ENCODE measurements at places on chromosomes 5 and 9.
A peak's percentile ranks its signal among the peaks of the same experiment; 100 is the strongest.

GRCh38 chr5:43409809-43410271 is 2.4 kb downstream of the CCL28 start:
- DNase-seq = no peak

GRCh38 chr9:109098171-109098959 is 21.4 kb downstream of the TMEM245 start:
- DNase-seq = no peak

DNA sequence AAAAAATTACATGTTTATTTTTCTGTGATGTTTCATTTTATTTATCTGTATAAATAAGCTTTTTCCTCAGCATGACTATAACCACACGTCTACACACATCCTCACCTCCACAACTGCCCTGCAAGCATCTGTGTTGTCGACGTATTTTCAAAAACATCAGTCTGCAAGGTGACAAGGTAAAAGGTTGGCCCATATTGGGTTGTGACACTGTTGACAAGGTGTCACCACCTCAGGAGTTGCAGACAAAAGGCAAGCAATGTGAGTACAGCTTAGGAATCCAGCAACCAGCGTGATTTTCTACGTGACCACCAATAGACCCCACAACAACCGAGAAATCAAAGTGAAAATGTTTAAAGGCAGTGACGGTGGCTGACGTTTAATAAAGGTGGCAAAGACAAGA is 187.6 kb downstream of the PARP8 start:
- DNase-seq = no peak

GRCh38 chr9:137276473-137277328 is 825 bp upstream of the TOR4A start:
- no peak for DNase-seq

DNA sequence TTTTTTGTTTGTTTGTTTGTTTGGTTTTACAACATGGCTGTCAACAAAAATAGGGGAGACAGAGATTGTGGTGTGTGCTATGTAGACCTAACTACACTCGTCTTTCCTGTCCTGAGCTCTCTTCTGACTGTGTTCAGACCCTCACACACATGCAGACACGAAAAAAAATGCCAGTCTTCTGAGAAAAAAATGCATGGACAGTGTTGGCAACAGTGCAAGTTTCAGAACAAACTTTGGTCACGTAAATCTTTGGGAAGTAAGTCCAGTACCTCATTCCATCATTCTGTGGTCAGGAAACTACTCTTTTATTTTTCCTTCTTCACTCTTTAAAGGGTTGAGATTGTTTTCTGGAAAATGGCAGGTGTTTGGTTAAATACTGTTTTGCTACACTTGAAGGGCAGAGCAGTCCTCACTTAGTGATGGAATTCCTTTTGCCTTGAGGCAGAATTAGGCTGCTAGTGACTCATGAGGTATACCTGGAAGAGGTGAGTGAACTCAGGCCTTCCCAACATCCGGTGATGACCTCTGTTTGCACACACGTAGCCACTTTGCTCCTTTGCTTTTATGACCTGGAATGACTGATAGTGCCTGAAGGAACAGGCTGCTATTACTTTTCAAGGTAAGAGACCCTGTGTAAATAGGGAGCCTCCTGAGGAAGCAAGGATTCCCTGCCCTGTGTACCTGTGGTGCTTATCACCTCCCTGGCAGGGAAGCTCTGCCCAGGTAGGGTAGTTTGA is 81.6 kb upstream of the TNFAIP8 start:
- DNase-seq = no peak

DNA sequence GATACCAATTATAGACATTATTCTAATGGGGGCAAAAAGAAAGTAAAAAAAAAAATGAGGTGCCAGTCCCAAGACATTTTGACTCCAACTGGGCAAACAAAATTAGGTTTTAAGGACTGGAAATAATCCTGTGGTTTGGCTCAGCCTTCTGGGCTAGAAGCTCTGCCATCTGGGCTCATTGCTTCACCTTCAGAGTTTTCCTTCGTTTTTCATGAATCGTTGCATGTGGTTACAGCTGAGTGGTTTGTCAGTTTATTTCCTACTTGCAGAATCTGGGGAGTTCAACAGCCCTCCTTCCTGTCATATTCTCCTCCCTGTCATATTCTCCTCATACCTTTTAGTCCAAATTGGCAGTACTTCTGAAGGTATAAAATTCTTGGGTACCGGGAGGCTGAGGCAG is 12.0 kb downstream of the UGT3A2 start:
- DNase-seq = no peak

GRCh38 chr9:128420651-128421481 is at the start of gene CERCAM:
CERCAM (plus strand) TSS chr9:128420857; CDS start chr9:128420878, 21 bp downstream.
- peak; percentile 23 for DNase-seq

GRCh38 chr5:131635684-131636572 is 899 bp upstream of the RAPGEF6 start:
- DNase-seq = no peak

DNA sequence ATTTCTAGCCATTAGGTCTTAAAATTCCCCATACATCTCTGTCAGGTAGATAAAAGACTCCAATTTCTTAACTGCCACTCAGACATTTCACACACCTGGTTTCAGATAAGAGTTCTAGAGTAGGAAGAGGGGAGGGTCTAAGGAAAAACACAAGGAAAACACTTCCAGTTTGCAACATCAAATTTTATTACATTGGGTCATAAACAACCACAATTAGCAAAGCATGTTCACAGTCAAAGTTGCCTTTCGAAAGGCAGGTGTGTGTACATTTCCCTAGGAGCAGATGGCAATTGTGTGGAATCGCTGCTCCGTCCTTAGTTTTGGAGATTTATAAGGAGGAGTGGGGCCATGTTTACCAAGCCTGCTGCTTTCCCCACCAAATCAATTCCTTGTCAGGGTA is 120.8 kb downstream of the DMRT2 start:
- no peak for DNase-seq

DNA sequence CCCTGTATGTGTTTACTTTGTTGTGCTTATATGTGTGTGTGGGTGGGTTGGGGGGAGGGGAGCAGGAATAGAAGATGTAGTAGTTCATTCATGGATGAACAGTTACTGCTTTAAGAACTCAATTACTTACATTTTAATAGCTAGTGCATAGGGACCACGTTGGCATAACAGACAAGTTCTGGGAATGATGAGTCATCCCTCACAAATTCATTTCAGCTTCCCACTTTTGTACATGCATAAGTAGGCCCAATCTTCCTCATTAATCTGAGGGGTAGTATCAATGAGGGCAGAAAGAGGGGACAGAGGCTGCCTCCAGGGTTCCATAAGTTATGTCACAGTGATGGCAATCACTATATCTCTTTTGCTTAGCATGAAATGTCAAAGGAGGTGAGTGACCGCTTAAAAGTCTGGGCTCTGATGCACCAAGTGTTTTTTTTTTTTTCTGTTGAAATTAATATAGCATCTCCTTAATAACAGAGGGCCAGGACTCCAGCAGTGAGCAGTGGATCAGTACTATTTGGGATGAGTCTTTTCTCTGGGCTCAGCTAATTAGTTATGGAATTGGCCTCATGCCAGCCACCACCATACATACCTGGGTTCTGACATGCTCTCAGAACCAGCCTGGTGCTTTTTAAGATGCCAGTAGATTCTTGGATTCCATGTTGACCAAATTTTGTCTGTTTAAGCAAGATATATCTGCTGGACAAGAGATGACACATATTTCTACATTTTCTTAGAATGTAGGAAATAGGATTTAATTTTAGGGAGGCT is 37.1 kb downstream of the PRDM6 start:
- DNase-seq = no peak

GRCh38 chr5:125411071-125411743 is 664.8 kb upstream of the ZNF608 start:
- no peak for DNase-seq

DNA sequence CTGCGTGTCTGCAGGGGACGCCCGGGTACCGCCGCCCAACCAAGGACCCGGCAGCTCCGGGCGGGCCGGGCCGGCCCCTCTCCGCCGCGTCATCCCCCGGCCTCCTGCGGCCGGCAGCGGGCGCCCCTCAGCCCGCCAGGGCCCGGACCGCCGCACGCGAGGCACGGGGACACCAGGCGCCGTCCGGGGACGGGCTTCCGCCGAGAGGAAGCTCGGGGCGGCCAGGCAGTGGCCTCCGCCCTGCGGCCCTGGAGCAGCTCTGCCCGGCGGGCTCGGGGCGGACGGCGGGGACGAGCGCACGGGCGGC is 373 bp downstream of the FBXW5 start:
- DNase-seq = no peak

DNA sequence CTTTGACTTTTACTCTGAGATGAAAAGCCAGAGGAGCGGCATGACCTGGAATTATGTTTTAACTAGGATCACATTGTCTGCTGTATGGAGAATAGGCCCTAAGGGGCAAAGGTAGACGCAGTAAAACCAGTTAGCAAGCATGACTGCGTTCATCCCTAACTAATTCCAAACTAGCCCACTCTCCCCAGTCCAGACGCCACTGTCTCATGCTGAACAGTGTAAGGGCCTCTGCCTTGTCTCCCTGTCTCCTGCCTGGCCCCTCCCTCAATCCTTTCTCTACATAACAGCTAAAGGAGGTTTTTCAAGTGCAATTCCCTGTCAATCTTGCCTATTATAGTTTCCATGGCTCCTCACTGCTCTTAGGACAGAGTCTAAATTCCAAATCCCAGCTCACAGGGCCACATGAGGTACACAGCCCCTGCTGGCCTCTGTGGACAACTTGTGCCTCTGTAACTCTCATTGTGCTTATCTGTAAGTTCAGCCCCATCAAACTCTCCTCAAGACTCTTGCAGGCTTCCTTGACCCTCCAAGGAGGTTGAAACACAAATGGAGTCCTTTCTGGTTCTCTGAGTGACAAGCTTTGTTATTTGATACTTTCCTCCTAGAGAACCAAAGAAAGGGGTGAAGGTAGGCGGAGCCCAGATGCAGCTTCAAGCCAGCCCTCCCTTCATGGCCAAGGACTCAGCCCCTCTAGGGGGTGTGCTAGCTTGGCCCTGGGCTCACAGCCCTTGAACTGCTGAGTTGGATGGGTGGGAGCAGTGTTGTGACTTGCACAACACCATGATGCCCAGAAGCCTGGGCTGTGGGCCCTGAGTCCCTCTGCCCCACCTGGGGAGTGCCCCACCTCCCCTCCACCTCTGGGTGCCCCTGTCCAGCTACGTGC is 16.0 kb upstream of the SLC22A4 start:
- DNase-seq = no peak

GRCh38 chr5:107468276-107468675 is 202.5 kb downstream of the EFNA5 start:
- DNase-seq = no peak

GRCh38 chr5:139268364-139269202 is 25.0 kb upstream of the MATR3 start:
- no peak for DNase-seq

- no peak for DNase-seq
Measured at GRCh38 chr5:25393957-25394356, 749.2 kb upstream of the CDH10 start.

DNA sequence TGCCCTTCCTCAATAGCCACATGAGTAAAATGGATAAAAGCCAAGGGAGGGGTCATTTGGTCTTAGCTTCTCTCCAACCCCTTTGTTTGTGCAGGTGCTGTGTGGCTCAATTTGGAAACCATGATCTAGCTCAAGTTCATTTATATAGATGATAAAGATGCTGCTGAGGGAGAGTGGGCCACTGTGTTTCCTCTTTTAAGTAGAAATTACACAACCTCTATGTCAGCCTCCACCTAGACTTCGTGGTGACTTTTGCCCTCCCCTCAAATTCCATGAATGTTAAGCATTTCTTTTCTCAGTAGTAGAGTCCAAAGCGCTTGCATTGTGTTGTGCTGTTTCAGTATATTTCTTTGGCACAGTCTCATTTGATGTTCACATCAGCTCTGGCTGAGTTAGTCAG is 241.4 kb downstream of the ARHGAP26 start:
- no peak for DNase-seq

DNA sequence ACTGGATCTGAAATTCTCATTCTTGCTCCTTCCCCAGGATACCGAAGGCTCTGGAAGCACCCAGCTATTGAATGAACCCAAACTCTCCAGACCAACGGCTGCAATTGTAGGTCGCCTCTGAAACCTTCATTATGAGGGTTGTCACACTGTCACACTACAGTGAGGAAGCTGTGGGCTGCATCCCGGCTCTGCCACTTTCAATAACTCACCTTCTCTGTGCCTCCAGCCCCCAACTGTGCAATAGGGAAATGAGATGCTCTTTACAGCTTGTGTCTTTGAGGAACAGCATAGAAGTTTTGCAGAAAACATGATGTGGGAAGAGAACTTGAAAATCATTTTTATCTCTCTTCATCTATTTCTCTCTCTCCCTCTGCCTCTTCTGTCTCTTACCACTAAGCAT is 69.6 kb upstream of the TGFBR1 start:
- DNase-seq = no peak

DNA sequence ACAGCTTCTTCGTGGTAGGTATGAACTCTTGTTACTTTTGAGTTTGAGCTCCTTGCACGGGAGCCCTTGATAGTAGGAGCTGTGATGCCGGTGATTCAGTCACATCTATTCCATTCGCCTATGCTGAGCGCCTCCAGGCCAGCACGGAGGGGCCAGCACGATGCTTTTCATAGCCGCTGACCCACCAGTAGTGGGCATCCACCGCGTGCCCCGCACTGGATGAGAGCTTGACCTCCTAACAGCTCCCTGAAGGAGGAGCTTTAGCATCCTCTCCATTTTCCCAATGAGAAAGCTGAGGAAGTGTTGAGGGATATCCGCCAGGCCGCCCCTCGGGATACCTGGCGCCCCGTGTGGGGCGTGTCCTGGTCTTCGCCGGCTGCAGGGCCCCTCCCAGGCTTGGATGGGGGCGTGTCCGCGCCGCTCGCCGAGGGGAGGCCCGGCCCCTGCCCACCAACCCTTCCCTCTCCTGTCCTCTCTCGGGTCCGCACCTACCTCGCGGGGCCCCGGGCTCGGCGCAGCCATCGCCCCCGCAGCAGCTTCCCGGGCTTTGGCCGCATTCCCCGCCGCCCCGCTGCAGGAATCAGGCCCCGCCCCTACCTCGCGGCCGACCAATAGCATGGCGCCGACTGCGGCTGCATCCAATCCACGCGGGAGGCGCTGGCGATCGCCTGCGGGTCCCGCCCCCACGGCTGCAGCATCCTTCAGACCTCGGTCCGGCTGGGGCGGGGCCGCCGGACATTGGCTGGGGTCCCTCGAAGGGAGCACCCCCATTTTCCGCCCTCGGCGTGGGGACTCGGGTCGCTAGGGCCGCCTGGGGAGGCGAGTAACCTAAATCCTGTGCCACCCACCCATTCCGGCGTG is at the start of gene PIP5KL1:
Gene PIP5KL1 (minus strand): TSS at position 547 of the 861 bp plus-strand sequence. CDS start 25 bp downstream, at position 522.
- DNase-seq = no peak
